ENCODE measurements at places on chromosomes 2 and 18.
A peak's percentile ranks its signal among the peaks of the same experiment; 100 is the strongest.

- DNase-seq = no peak
Measured at GRCh38 chr2:198297350-198297749, 493.0 kb downstream of the PLCL1 start.

GRCh38 chr2:110741491-110741980 is 9.2 kb downstream of the ACOXL start:
- no peak for DNase-seq

- DNase-seq = peak; percentile 39
Measured at GRCh38 chr2:9770308-9771100, 72.8 kb upstream of the TAF1B start.

- DNase-seq = no peak
Measured at GRCh38 chr18:79580498-79581171, 99.0 kb upstream of the CTDP1 start.

GRCh38 chr2:101748000-101748399 is 50.5 kb downstream of the MAP4K4 start:
- DNase-seq = no peak

DNA sequence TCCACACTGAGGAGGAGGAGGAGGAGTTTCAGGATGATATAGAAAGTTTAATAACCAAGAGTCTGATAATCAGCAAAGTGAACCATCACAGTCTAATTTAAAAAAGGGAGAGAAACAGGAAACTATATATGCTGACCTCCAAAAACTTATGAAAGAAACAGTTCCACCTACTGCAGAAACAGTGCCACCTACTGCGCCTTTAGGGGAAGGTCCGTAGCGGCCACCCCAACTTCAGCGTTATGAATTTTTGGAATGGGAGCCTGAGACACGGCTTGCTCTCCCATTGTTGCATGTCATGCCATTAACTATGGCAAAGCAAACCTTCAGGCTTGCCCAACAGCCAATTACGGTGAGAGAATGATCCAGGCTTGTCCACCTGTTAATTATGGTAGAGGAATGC is 1719.2 kb upstream of the LRRTM1 start:
- DNase-seq = no peak

- DNase-seq = no peak
Measured at GRCh38 chr2:145012214-145012670, 492.3 kb upstream of the ZEB2 start.

- DNase-seq = no peak
Measured at GRCh38 chr18:67279988-67280387, 236.5 kb downstream of the DSEL start.

GRCh38 chr2:174025271-174026121 is 60.3 kb upstream of the SP3 start:
- no peak for DNase-seq

DNA sequence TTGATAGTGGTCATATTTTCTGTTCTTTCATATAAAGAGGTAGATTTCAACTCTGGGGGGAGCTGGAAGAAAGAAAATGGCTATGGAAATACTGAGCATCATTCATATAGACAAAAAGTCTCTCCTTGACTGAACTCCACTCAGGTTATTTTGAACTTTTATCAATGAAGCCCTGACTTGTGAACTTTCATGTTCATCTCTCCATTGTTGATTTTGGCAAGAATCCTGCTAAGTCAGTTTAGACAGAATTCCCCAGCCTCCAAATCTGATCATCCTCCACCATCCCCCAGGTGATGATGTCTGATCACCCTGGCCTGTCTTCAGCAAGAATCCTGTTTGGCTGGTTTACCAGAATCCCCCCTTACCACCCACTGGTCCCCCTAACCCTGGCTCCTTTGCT is 395.0 kb downstream of the NCKAP5 start:
- DNase-seq = no peak

DNA sequence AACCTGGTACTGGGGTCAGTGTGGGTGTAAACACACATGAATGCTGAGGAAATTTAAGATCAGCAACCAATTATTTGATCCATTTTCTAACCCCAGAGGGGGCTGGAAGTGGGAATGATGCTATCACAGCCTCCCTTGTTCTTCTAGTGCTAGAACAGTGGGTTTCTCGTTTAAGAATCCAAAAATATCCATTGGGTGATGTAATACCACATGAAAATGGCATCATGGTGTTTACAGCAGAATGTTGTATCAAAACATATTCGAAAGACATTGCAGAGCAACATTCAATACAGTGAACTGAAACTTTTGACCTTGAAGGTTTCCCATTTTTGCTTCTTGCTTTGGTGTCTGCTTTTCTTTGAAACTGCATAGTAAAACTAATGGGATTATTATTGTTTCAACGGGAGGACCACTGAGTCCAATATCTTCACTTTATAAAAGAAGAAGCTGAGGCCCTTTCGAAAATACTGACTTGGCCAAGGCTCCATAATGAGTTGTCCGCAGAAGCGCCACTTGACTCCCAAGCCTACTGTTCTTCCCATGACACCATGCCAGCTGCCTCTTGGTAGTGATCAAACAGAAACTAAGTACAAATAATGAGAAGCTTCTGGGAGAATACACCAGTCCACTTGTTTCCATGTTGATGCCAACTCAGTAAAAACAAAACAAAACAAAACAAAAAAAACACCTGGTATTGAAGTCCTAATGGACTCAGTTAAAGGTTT is 106.1 kb downstream of the COLEC12 start:
- no peak for DNase-seq

GRCh38 chr2:64987001-64987955 is 1.9 kb upstream of the SLC1A4 start:
- no peak for DNase-seq

DNA sequence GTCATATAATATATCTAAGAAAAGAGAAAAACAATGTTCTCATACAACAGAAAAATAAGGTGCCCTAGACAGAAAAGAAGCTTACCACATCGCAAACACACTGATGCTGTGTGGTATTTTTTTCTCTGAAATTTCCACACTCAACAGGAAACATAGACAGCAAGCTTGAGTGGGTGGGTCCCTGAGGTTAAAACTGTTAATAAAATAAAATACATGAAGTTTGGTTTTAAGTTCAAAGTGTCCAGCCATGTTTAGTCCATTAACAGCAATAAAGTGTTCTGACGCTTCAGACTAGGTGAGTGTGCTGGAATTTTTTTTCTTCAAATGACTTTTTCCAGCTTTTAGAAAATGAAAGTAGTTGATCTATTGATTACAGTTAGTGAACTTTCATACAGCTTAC is 83.3 kb upstream of the EPB41L5 start:
- peak; percentile 35 for DNase-seq

GRCh38 chr18:1018181-1018681 is 113.6 kb downstream of the ADCYAP1 start:
- DNase-seq = no peak

- DNase-seq = no peak
Measured at GRCh38 chr2:45329045-45329677, 281.9 kb downstream of the SRBD1 start.

- DNase-seq = no peak
Measured at GRCh38 chr2:198203336-198204069, 399.1 kb downstream of the PLCL1 start.

DNA sequence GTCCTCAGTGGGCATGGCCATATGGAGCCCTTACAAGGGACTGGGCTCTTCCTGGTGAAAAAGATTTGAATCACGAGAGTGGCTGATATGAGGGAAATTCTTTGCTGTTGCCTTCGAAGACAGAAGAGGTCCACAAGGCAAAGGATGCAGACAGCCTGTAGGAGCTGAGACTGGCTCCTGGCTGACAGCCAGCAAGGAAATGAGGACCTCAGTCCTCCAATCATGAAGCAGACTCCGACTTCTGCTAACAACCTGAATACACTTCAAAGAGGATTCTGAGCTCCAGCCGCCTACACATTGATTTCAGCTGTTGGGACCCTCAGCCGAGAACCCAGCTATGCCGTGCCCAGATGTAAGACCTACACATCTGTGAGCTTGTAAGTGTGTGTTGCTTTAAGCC is 3.0 kb upstream of the ST8SIA5 start:
- DNase-seq = no peak

DNA sequence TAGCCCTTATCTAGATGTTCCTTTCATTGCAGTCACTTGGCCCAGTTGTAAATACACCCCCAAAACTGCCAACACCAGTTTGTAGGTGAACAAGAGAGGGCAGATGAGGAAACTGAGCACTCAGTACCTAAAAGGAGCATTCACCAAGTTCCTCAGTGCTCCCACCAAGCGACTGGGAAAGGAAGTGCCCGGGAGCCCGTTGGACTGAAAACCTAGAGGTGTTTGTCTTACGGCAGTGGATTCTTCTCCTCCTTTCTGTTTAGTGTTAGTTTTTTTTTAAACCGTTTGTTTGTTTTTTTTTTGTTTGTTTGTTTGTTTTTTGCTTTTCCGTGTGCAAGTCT is 43.3 kb downstream of the SOX11 start:
- no peak for DNase-seq

DNA sequence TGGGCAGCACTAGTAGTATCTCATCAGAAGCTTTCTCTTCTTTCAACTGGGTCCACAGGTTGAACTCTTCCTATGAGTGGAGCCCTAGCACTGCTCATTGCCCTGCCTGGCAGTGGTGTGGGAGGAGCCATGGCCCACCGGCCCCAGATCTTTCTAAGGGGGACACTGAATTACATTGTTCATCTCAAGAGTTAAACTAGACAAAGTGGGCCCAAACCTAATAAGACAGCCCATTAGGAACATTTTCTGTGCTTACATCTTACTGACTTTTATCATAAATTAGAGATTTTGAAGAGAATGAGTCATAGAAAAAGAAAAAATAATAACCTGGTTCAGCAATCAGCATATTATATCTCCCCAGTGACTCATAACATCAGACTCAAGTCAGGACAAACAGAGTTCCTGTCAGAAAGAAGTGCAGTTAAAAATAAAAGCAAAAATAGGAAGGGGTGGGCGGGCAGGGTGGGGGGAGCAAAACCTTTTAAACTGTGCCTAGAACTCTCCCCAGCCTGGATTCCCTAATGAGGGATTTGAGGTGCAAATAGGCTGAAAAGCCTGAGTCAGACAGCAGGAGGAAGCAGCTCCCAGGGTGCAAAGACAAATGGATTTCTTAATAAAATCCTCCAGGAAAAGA is 161.6 kb upstream of the TRIB2 start:
- DNase-seq = peak; percentile 5

- no peak for DNase-seq
Measured at GRCh38 chr2:214311931-214312749, 98.7 kb upstream of the VWC2L start.

- DNase-seq = no peak
Measured at GRCh38 chr2:102515851-102516250, 42.8 kb downstream of the SLC9A4 start.

DNA sequence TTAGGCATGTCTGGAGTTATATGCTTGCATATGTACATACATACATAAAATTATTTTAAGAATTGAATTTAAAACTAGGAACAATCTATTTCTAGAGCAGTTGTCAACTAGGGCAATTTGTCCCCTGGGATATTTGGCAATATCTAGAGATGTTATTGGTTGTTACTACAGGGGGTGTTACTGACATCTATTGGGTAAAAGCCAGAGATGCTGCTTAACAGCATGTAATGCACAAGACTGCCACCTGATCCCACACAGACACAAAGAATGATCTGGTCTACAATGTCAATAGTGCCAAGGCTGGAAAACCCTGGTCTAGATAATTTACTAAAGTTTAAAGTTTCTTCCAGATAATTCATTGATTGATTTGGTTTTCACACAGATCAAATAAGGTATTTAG is 185.3 kb downstream of the NYAP2 start:
- DNase-seq = no peak

DNA sequence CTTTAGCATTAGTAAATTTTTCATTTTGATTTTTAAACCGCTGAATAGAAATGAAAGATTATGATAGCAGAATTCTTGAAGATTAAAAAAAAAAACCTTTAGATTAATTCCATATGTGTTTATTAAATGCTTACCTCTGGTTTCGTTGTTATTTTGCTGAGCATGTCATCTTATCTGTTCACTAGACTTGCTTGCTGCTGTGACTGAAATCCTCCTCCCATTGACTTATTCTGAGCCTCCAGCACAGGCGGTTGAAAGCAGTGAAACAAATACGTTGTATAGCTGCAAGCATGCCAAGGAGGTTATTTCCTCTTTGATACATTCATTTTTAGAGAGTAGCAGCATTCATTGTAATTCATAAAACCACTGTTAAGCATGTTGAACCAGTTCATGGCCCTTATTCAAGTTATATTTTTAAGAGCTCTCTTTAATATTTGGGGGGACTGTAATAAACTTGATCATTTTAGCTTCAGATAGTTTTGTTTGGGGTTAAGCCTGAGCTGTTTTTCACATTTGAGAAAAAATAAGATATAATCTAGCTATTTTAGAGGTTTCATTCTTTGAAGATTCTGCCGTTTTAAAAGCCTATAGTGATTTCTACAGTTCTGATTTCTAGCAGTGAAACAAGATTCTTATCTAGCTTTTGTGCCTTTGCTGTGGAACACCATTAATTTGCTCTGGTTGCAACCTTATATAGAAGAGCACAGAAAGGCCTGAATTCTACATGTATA is at the start of gene HTR2B:
Gene HTR2B (minus strand): TSS at position 205 of the 731 bp plus-strand sequence. CDS start 1,278 bp downstream, outside the sequence.
- no peak for DNase-seq

DNA sequence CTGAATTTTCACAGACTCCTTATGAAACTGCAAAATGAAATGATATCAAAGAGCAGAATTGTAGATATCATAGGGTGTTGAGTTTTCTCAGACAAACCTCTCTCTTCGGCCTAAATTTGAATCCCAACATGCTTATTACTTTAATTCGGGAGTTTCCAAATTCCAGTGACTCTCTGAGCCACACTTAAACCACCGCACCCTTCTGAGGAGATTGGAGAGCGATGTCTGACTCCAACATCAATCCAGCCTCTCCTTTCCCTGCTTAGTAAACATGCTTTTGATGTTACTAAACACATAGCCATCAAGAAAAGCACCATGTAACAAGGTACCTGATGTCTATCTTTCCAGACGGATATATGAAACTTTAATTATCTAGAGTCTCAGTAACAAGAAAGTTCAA is 103.1 kb upstream of the ARHGAP28 start:
- DNase-seq = no peak

DNA sequence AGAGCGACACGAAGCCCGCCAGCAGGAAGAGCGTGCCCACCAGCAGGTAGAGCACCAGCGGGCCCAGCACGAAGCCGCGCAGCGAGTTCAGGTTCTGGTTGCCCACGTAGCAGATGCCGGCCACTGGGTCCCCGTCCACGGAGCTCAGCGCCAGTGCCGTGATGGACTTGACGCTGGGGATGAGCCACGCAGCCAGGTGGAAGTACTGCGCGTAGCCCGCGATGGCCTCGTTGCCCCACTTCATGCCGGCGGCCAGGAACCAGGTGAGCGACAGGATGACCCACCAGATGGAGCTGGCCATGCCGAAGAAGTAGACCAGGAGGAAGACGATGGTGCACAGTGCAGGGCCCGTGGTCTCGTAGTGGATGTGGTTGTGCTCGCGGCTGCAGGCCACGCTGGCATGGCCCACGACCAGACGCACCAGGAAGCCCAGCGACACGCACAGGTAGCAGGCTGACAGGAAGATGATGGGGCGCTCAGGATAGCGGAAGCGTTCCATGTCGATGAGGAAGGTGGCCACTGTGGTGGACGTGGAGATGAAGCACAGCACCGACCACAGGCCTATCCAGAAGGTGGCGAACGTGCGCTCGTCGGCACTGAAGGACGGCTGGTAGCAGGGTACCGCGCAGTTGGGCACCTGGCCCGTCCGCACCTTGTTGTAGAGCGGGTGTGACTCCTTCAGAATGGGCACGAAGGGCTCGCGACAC is 2.1 kb downstream of the FZD5 start:
- DNase-seq = no peak
